Stimulated activated CD8-positive, alpha-beta memory T cell treated with anti-CD3 and anti-CD28 coated beads, Interleukin-15, amount 100 ng/mL, for 48 hours (primary cell): ENCODE measurements at places on chromosomes 5 and 9.

- no peak for DNase-seq
Observed at GRCh38 chr5:66540078-66540477, 56.1 kb upstream of the MAST4 start.

GRCh38 chr9:14271093-14271673 is 42.8 kb downstream of the NFIB start:
- DNase-seq = no peak

- DNase-seq = no peak
Observed at GRCh38 chr9:21906881-21907280, 87.3 kb downstream of the CDKN2A start.

DNA sequence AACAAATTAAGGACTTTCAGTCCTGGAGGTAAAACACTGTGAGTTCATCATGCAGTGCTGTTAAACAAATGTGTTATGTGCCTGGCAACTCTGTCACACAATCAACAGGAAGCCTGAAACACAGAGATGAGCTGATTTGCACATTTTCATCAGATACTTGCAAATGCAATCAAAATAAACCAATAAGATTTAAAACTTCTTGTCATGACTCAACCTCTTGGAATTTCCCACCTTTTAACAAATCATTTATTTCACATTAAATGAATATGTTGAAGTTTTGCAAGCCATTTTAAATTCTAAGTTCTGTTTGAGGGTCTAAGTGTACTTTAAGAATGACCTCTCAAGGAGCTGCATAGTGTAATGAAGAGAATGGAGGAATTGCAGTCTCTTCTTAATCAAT is 64.4 kb downstream of the ANXA1 start:
- no peak for DNase-seq

DNA sequence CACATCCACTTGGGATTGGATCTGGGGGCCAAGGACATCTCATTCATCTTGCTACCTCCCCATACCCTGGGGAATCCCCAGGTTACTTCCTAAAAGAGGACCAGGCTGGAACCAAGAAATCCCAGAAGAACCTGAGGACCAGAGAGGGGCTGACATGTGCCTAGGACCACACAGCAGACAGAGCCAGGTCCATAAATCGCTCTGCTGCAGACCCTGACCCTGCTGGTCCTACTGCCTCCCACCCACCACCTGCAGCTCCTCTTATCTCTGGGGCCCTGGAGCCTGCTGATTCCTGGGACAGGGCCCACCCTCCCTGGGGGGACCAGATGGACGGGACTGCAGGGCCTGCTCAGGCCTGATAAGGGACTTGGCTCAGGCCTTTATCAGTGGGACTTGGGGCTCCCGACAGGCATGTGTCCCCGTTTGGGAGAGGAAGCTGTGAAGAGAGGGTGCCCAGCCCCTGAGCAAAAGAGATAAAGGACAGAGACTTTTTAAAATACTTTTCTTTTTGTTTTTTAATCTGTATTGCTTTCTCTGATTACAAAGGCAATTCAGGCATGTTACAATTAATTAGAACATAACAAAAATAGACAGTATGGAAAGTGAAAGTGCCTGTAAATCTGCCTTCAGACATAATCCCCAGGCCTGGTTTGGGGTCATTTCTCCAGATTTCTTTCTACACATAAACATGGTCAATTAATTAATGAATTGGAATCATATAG is 101.3 kb upstream of the LARP1 start:
- DNase-seq = no peak

DNA sequence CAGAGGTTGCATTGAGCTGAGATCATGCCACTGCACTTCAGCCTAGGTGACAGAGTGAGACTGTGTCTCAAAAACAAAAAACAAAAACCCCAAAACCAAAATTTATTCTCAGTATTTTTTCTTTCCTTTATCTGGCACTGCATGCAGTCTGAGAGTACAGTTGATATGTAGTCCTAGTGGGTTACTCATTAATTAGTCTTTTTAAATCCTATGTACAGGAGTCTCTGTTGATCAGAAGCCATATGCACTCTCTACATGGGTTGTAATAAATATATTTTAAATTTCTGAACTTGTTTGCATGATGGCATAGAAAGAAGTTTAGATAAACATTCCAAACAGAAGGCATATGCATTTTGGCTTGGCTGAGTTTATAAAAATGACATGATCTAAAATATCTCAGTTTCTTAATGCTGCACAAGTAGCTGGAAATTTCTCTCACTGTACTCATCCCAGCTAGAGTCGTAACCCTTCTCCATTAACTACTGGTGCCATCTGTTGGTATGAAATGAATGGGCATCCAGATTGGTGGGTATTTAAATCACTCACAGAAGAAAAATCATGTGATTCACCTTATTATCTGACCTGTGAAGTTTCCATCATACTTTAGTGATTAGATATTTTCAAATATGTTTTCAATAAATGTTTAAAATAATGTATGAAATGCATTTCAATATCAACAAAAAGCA is 284.8 kb downstream of the CTNND2 start:
- no peak for DNase-seq

DNA sequence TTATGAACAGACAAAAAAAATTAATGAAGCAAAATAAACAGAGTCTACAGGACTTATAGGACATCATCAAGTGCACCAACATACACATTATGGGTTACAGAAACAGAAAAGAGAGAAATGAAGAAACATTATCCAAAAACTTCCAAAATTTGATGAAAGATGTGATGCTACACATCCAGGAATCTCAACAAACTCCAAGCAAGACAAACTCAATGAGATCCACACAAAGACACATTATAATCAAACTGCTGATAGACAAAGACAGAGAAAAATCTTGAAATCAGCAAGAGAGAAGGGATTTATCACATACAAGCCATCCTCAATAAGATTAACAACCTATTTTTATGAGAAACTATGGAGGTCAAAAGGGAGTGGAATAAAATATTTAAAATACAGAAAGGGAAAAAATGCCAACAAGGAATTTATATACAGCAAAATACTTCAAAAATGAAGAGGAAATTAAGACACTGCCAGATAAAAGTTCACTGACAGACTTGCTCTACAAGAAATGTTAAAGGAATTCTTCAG is 101.0 kb downstream of the NR2F1-AS1 start:
- no peak for DNase-seq

DNA sequence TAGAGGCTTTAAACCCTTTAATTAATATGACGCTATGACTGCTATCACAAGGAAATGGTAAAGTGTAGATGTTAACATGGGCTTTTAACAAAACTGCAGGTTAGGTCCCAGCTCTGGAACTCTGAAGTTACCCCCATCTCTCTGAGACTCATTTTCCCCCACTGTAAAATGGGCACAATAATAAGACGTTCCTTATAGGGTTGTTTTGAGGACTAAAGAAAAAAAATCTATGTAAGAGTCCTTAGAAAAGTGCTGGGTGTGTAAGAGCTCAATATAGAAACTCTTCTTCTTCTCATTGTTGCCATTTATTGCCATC is 45.8 kb upstream of the STK32A start:
- DNase-seq = no peak

DNA sequence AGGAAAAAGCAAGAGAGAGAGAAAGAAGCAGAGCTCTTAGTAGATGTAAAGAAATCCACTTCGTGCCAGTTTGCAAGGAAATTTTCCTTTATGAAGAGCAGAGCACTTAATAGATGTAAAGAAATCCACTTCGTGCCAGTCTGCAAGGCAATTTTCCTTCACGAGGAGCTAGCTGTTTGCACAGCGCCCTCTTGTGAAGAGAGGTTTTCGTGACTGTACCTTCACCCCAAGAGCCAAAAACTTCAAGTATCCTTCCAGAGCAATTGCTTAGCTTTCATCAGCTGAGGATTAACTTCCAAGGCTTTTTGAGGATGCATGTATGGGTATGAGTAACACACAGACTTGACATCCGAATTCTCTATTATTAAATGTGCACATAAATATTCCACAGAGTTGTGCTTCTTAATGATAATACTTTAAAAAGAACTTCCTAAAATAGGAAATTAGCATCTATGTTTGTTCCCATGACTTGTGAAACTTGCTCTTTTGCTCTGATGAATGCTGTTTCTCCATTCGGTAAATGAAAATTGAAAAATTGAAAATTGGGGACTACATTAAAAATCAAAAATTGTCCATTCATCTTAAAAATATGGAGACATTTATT is 525.6 kb downstream of the PDE4D start:
- DNase-seq = no peak

- peak; percentile 86 for DNase-seq
Observed at GRCh38 chr5:134411546-134412266, at the start of gene CDKN2AIPNL. CDKN2AIPNL (minus strand) TSS chr5:134411881; CDS start chr5:134411854, 27 bp downstream.

GRCh38 chr9:101242651-101243050 is 142.2 kb downstream of the BAAT start:
- DNase-seq = no peak

DNA sequence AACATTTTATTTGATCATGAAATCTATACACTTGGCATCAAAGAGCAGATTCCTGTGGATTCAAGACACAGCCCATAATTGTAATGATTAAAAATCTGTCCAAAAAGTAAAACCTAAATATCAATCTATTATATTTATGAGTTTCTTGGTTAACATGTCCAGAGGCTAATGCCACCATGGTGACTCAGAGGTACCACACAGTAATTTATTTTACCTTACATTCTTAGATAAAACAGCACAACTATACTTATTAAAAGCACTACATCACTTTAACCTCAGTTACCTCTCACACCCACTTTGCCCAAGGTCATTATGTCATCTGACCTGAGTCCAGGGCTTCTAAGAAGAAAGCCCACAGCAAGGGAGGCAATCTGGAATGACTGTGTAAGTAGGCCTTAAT is 519.2 kb downstream of the RASEF start:
- no peak for DNase-seq

DNA sequence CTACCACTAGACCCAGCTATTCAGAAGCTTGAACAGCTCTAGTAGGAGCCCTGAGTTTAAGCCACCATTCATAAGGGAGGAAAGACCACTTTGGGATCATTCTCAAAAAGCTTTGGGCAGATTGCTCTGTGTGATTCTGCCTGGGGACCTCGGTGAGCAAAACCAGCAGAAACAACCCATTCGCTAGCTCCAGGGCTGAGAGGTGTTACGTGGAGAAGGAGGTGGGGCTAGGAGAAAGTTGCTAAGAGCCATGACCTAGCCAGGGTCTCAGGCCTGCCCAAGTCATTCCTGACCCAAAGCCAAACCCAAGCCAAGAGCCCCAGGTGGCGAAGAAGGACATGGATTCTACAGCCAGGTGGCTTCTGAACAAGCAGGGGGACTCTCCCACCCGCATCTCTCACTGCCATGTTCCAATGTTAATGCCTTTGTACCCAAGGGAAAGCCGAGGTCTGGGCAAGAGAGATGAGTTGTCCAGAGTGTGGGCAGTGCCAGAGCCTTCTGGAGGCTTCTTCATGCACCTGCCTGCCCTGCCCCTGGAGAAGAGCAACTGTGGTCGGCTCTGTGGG is 4.0 kb upstream of the BARHL1 start:
- DNase-seq = no peak
